ENCODE measurements at places on chromosomes 12 and 14.

- DNase-seq, result no peak
Observed at GRCh38 chr12:51752234-51752889, 96.2 kb downstream of the FIGNL2 start.

GRCh38 chr12:16579041-16579440 lies 26.9 kb downstream of the LMO3 start:
- DNase-seq, result no peak

DNA sequence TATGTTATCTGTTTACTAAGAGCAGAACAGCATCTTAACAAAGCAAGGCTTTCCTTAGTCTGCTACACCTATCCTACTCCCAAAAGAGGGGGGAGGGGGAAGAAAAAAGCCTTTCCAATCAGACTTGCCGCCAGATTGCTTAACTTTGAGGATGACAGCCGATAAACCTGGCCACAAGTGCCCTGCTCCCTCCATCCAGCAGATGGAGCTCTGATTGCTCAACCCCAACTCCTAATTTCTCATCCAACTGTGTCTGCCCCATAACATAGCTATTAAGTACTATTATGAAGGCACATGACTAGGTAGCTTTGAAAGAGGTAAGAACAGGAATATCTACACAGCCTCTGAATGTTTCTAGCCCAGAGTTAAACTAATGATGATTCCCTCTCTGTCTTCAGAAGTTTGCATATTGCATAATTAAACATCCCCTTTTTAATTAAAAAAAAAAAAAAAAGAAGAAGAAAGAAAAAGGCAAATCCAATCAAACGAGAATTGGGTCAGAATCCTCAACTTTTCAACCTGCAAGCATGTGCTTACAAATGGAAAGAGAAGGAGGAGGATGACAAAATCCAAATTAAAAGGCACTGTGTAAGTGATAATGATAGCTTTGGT lies 247.4 kb downstream of the GALC start:
- DNase-seq, result no peak

GRCh38 chr12:24746006-24746671 lies 202.8 kb downstream of the BCAT1 start:
- no peak for DNase-seq

GRCh38 chr12:93571925-93572711 lies at the start of gene SOCS2:
SOCS2 (plus strand) TSS chr12:93572675; CDS start chr12:93572898, 223 bp downstream.
- DNase-seq, result peak; percentile 41

- DNase-seq, result no peak
Observed at GRCh38 chr14:81523616-81524015, 10.0 kb downstream of the SEL1L start.

- no peak for DNase-seq
Observed at GRCh38 chr14:100536121-100536510, 51.1 kb downstream of the BEGAIN start.

DNA sequence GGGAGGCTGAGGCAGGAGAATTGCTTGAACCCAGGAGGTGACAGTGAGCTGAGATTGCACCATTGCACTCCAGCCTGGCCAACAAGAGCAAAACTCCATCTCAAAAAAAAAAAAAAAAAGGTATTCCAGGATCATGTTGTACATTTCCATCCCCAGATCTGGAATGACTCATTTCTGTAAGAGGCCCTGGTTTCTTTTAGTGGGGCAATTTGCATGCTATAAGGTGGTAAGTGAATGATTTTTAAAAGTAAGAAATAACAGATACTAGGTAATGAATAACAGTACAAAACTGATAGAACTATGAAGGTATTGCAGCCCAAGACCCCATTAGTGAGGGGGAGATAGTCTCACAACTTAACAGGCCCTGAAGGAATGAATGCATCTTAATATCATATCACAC lies 17.7 kb upstream of the ADCK1 start:
- DNase-seq, result no peak

DNA sequence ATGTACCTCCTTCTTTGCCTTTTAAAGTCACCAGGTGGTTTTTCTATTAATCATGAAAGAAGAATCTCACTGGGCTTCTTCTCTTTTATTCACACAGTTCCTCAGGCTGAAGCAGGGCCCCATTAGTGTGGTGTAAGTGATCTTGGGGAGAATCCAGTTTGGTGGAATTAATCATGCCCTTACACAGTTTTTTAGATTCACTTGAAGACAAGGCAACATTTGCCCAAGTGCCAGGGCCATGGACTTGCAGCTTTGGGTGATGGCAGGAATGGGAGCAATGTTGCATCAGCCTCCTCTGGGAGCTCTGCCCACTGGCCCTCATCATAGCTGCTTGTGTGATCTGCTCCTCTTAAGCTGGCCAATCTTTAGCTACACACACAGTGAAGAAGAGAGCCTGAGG lies 33.8 kb downstream of the KCNK10 start:
- no peak for DNase-seq

GRCh38 chr12:123905319-123905925 lies 67.2 kb downstream of the CCDC92 start:
- no peak for DNase-seq

DNA sequence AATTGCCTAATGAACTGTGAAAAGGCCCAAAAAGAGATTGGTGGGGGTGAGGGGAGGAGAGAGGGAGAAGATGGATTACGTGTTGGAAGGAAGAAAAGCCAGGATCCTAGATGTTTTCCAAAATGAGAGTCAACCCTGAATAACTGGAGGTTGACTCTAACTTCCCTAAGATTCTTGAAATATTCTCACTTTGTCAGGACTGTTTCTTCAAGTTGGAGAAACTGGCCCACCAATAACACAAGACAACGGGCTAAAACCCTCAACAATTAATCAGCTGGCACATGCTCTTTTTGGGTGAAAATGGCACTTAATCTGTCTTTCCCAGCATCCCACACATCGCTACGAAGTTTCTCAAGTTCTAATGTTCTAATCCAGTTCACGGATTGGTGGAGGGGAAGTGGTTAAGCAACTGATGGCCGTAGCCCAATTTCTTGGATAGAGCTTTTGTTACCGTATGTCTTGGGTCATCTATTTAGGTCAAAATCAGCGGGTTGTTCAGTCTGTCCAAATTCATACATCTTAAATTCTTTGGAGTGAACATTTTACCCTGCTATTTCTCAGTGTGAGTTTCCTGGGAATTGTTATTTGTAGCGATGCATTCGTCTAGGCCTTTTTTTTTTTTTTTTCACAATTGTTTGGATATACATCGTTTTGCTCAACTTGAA lies 49.0 kb downstream of the GPHB5 start:
- DNase-seq, result no peak

DNA sequence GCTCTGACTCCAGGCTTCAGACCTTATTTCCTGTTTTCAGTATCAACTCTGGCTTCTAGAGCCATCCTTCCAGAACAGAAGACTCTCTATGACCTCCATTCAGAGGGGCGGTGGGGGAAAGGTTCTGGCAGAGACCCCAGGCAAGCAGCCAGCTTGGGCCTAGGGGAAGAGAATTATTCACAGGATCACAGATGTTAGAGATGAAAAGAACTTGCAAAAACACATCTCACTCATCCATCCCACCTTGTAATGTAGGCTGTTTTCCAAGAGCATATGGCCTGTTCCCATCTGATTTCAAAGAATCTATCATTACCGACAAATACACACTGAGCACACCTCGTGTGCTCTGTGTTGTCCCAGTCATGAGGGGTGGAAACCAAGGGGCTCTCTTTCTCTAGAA lies 131.9 kb downstream of the GRIN2B start:
- DNase-seq, result no peak

- peak; percentile 63 for DNase-seq
Observed at GRCh38 chr14:69726761-69727511, 40.0 kb upstream of the SRSF5 start.

DNA sequence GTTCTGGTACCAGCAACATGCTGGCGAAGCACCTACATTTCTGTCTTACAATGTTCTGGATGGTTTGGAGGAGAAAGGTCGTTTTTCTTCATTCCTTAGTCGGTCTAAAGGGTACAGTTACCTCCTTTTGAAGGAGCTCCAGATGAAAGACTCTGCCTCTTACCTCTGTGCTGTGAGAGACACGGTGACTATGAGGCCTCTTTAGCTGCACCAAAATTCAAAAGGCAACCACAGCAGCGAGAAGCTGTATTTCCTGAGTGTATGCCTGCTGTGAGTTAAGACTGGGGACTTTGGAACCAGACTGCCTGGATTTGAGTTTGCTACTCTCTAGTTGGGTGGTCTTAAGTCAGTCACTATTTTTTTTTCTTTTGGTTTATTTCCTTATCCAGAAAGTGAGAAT lies 8.7 kb upstream of the OR10G2 start:
- no peak for DNase-seq

DNA sequence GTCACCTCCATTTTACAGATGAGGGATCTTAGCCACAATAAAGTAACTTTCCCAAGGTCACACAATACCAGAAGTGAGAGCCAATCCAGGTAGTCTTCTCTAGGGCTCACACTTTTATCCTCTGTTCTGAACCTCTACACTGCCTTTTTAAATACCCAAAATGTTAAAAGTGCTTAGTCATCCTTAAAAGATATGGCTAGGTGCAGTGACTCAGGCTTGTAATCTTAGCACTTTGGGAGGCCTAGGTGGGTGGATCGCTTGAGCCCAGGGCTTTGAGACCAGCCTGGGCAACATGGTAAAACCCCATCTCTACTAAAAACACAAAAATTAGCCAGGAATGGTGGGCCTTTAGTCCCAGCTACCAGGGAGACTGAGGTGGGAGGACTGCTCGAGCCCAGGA lies 104.1 kb upstream of the PPP4R3A start:
- DNase-seq, result no peak

GRCh38 chr14:76546426-76547221 lies 170.7 kb downstream of the ESRRB start:
- DNase-seq, result no peak

- no peak for DNase-seq
Observed at GRCh38 chr14:38989922-38990546, 113.0 kb downstream of the SEC23A start.

DNA sequence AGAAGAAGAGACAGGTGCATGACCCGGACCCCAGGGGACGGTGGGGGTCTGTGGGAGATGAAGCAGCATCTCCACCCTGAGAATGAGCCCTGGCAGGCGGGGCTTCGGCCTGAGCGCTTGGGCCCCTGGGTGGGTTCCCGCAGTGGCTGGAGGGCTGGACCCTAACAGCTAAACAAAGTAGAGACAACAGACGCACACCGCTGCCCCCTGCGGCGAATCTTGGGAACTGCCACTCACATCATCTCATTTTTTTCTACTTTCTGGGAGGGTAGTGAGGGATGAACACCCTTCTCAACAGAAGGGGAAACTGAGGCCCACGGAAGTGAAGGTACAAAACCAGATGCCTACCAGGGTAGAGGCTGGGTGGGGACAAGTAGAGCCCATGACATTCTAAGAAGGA lies 104.7 kb downstream of the RFLNA start:
- DNase-seq, result no peak

DNA sequence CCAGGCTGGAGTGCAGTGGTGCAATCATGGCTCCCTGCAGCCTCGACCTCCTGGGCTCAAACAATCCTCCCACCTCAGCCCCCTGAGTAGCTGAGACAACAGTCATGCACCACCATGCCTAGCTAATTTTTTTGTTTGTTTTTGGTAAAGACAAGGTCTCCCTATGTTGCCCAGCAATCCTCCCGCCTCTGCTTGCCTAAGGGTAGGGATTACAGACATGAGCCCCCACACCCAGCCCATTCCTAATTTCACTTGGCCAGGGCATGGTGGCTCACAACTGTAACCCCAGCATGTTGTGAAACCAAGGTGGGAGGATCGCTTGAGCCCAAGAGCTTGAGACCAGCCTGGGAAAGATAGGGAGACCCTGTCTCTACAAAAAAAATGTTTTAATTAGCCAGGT lies 9.1 kb downstream of the DAD1 start:
- DNase-seq, result no peak

DNA sequence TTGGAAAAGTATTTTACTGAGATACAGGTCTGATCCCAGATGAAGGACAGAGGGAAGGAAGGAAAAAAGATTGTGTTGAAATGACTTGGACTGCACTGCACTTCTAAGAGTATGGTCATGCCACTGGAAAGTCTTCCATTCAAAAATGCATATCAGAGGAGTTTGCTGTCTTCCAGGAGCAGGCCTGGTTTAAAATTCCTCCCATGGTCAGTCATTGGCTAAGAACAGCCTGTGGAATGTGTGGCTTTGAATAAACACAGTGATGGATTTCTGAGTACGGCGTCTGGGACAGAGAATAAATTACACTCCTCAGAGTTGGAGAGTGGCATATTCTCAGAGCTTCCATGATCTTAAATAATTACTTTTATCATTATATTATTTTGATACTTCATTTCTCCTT lies 245.8 kb upstream of the PDZRN4 start:
- no peak for DNase-seq
